ENCODE measurements at places on chromosomes 6 and 20. TPM values are rescaled to one million over a fixed set of nuclear protein-coding genes. Genes with fewer than 3 reads are reported as not detected.

MAP7 gene
- total RNA-seq: 37.0 TPM

SYNDIG1 gene
- total RNA-seq: 4.6 TPM

TCP11 gene
- not detected for total RNA-seq

SLC22A2 gene
- not detected for total RNA-seq

TXLNB gene
- total RNA-seq: 0.94 TPM

CPXM1 gene
- total RNA-seq: 3.0 TPM

BTNL2 gene
- not detected for total RNA-seq

TCP1 gene
- 153 TPM for total RNA-seq

GTSF1L gene
- total RNA-seq: not detected

COL11A2 gene
- total RNA-seq: 0.96 TPM

Data from ureter (tissue), 1 donor.